ENCODE measurements at places on chromosomes 16 and 17.

DNA sequence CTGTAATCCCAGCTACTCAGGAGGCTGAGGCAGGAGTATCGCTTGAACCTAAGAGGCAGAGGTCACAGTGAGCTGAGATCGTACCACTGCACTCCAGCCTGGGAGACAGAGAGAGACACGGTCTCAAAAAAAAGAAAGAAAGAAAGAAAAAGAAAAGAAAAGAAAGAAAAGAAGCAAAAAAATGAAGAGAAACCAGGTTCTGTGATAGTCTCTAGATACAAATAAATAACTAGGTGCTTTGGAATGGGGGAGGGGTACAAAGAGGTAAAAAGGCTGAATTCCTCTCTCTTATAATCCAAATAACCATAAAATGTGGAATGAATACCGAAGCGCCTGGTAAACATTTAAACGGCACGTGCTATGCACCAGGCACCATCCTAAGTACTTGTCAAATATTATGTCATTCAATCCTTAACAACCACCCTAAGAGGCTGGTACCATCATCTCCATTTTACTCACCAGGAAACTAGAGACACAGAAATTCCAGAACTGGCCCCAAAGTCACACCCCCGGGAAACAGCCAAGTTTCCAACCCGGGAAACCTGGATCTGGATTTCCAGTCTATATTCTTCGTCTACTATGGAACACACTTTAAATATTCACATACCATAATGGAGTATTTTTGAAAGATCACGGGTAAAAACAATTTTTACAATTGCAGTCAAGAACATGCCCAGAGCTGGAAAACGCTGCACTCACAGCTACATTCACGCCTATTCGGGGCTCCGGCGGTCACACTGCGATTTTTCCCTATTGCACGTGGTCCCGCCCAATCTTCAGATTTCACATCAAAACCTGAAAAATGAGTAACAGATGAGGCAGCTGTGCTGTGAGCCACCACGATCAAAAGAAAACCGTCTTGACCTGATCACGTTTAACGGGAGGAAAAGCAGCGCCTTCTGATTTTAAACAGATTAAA, 10.5 kb downstream of the NXN start:
- DNase-seq: no peak

DNA sequence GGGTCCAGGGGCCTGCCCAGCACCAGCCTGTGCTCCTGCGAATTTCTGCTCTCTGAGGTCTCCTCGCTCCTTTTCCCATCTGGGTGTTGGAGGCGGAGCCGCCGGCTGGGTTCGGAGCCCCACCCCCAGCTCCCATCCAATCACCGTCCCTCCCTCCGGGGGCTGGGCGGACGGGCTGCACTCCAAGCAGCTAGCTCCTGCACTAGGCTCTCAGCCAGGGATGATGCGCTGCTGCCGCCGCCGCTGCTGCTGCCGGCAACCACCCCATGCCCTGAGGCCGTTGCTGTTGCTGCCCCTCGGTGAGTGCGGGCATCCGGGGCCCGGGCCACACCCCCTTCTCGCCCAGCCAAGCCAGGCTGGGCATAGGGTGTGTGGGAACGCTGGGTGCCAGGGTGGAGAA, at the start of gene NRN1L:
Gene NRN1L (plus strand): TSS at position 202 of the 400 bp plus-strand sequence. CDS start 19 bp downstream, at position 221.
- peak; percentile 5 for DNase-seq

GRCh38 chr16:539901-540530, 12.5 kb downstream of the CAPN15 start:
- no peak for DNase-seq

- DNase-seq: no peak
Observed at GRCh38 chr16:89116341-89117226, 22.9 kb downstream of the ACSF3 start.

GRCh38 chr16:51624080-51624775, 473.2 kb upstream of the SALL1 start:
- no peak for DNase-seq

DNA sequence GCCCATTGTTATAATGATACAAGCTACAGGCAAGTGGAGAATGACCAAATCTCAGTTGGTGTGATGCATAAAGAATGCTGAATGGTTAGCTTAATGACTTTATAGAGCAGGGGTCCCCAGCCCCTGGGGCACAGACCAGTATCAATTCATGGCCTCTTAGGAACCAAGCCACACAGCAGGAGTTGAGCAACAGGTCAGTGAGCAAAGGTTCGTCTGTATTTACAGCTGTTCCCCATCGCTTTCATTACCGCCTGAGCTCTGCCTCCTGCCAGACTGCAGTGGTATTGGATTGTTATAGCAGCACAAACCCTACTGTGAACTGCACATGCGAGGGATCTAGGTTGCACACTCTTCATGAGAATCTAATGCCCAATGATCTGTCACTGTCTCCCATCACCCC, 114.0 kb upstream of the ZFHX3 start:
- DNase-seq: no peak

DNA sequence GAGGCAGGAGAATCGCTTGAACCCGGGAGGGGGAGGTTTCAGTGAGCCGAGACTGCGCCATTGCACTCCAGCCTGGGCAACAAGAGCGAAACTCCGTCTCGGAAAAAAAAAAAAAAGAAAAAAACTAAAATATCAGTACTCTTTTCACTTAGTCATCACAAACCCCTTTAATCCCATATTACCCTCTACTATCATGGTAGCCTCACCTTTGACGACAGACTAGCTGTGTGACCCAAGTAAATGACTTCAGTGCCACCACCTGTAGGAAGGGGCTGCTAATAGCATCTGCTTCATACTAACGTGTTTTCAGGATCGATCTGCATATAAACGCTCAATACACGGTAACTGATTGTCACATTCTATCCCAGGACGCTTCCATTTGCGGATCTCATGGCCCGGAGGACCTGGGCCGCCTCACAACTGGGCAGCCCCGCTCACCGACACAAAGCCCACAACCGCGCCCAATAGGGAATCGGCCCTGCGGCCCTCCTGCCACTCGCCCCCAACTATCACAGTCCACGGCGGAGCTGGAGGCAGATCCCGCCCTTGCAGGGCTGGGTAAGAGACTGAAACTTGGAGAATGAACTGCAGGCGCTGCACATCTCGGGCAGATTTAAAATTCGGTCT, 1.1 kb upstream of the ZNF263 start:
- DNase-seq: peak; percentile 36

DNA sequence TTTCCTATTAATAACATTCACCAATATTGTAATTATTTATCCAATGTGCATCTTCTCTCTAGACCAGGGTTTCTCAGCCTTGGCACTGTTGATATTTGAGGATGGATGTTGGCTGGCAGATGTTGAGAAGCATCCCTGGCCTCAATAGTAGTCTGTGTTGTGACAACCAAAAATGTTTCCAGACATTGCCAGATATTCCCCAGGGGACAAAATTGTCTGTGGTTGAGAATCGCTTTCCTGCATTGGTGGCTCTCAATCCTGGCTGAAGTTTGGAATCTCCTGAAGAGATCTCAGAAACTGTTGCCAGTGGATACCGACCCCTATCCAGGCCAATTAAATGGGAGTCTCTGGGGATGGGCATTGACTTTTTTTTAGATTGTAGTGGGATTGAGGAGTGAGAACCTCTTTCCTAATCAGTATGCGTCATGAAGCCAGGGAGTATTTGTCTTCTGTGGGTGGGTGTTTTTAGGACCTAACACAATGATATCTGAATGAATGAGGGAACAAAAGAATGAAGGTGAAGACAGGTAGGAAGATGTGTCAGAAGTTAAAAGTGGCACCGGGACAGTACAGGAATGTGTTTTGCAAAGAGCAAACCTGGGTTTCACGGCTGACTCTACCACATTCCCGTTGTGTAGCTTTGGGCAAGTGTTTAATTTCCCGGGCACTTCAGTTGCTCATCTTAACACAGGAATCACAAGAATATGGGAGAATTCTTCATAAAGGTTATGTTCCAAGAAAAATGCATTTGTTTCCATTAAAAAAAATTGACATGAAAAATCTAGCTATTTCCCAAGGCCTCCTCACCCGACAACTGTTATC, 24.3 kb downstream of the HSD17B2 start:
- no peak for DNase-seq

DNA sequence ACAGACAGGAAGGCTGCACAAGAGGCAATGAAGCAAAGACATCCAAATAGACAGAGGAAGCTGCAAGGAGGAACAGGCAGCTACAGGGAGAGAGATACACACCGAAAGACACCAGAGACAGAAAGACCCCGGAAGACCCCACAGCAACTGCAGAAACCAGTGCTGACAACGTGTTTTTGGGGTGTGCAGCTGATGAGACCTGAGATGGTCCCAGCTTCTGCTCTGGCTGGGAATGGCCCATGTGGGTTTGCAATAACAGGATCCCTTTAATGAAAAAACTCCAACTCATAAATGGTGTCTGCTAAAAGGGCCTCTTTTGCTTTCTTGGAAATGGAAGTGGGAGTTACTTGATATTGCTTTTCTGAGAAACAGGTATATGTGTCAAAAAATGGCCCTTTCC, 101.5 kb upstream of the CDH11 start:
- DNase-seq: no peak

DNA sequence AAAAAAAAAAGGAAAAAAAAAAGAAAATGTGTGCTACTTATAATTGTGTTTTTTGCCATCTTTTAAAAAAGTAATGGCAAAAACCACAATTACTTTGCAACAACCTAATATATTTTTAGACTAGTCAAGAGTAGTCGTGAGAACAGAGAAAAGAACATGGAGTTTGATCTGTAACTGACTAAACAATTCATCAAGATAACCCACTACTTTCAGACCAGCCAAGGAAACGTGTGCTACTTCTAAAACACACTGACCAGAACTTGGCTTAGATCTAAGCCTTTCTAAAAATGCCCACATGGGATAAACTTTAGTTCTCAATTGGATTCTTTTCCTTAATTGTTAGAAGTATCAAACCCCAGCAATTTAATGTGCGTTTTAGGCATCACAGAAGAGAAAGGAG, 616 bp downstream of the PECAM1 start:
- DNase-seq: no peak

- no peak for DNase-seq
Observed at GRCh38 chr16:50298591-50299507, 32.5 kb downstream of the ADCY7 start.

DNA sequence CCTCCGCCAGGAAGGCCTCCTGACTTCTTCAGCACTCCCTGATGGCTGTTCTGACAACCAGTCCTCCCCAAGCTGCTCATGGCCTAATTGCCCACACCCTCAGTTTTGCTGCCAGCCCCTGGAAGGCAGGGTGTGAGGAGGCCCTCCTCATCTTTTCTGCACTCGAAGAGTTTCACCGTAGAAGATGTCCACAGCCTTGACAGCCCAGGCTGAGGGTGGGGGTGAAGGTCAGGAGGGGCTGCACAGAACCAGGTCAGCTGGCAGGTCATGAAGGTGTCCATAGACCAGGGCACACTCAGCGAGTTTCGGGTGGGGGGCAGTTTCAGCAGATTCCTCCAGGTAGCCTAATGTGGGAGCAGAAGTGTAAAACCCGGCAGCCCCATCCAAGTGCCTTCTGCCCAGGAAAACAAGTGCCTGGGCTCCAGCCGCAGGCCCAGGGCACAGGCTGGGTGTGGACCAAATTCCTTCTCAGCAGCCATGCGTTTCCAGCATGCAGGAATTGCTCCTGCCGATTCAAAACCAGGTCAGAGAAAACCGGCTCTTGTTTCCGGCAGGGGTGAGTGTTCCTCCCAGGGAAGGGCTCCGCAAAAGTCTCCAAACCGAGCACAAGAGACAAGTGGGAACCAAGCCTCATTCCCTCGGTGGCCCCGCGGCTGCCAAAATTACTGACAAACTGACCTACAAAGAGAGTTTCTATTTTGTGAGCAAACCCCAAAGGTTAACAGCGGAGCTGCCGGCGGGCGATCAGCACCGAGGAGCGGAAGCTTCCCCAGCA, 228.8 kb downstream of the C16orf78 start:
- no peak for DNase-seq

- no peak for DNase-seq
Observed at GRCh38 chr17:50205111-50205962, 3.9 kb upstream of the COL1A1 start.

DNA sequence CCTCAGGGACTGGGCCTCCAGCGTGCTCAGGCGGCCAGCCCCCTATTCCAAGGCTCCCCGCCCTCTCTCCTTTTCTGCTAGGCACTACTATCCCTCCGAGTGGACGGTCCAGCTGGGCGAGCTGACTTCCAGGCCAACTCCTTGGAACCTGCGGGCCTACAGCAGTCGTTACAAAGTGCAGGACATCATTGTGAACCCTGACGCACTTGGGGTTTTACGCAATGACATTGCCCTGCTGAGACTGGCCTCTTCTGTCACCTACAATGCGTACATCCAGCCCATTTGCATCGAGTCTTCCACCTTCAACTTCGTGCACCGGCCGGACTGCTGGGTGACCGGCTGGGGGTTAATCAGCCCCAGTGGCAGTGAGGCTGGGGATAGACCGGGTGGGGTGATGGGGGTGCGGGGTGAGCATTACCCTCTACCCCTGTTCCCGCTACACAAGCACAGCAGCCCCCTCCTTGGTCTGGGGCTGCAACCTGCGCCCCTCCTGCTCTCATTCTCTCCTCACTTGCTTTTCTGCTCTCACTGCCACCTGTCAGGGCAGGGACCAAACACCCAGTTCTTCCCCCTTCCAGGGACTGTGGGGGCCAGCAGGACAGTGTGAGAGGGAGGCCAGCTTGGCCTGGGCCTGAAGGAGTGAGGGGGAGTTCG, 1.1 kb downstream of the PRSS41 start:
- DNase-seq: no peak

- DNase-seq: no peak
Observed at GRCh38 chr17:35523296-35523695, 14.2 kb downstream of the SLFN12L start.

- no peak for DNase-seq
Observed at GRCh38 chr16:56848029-56848936, 16.7 kb upstream of the SLC12A3 start.

DNA sequence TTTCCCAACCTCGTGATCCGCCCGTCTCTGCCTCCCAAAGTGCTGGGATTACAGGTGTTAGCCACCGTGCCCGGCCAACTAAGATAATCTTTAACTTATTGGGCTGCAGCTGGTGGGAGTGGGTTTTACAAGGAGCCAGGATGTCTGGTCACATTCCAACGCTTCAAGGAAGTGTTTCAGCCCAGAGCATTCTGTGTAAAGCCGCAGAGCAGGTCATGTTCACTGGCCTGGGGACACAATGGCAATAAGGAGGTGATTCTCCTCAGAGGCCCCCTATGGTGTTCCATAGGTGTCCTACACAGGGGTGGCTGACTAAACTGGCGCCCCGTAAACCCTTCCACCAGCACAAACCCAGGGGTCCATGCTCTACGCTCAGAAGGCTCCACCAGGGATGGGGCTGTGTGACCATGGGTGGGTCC, 1.2 kb downstream of the QPRT start:
- no peak for DNase-seq

DNA sequence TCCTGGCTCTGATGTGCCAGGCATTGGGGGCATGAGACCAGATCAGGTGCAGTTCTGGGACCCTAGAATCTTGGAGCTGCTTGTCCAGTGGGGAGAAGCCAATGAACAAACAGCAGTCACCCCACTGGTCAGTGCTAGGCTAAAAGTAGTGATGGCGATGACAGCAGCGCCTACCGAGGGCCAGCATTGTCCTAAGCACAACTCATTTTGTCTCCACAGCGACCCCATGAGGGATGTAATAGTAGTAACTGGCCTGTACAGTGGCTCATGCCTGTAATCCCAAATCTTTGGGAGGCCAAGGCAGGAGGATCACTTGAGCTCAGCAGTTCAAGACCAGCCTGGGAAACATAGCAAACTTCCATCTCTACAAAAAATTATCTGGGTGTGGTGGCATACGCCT, 6.2 kb downstream of the SMCR8 start:
- no peak for DNase-seq

GRCh38 chr17:41020336-41020735, 6.7 kb downstream of the KRTAP1-5 start:
- DNase-seq: no peak
